Activated T-helper 1 cell treated with Interleukin-2 at 50 U/mL for 16 hours (primary cell): ENCODE measurements at places on chromosomes 6 and 20.

DNA sequence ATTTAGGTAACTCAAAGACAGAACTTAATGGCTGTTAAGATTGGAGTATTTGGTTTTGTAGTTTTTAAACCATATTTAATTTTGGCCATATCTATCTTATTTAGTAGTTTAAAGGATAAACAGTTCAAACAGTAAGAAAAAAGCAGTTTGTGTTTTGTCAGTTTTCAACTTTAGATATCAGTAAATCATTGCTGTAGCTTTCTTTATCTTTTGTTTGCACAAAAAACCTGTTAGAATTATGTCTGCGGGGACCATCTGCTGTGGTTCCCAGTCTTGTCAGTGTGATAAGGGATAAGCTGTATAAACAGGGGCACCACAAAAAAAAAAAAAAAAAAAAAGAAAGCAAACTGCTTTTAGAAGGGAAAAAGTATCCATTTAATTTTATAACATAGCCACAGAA lies 40.9 kb downstream of the CDKAL1 start:
- DNase-seq = no peak

DNA sequence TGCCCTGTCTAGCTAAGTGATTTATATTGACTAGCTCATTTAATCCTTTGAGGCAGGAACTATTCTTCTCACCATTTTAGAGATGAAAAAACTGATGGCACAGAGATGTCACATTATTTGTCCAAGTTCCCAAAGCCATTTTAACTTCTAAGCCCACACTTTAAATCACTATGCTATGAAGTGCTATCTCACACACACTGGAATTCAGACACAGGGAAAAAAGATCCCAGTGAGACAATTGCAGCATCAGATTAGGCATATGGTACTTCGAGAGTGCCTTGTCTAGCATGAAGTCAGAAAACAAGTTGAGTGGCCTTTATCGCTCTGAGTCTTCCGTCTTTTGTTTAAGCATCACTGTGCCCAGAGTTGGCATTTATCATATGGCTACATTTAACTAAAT lies 54.1 kb upstream of the PDE7B start:
- DNase-seq = no peak

DNA sequence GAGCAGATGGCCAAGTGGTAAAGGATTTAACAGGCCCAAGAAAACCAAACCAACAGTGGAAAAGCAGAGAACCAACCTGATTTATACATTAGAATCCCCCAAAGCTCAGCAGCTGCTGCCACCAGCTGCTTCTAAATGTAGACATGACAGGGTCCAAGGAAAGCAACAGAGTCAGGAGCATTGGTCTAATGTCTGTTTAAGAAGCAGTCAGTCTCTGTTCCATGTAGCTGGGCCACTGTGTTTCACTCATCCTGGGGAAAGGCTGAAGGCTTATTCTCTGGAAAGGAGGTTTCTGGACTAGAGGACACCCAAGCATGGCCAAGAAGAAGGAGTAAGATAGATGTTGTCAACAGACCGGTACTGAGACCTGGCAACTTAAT lies 75.4 kb downstream of the TMEM244 start:
- no peak for DNase-seq

DNA sequence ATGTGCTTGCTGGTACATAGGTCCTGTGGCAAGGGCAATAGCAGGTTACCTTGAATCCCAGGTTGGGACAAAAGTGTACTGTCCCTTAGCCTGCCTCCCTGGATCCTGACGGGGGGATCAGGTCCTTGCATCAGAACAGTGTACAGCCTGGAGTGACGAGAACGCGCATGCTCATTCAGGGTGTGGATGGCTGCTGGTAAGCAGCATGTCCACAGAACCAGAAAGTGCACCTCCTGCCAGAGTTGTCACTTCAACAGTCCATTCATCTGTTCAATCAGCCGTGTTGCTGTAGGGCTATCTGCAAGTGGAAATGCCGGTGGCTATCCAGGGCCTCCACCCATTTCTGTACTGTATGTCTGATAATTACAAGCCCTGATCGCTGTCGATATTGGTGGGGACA lies 236.3 kb upstream of the SOX4 start:
- DNase-seq = no peak

- no peak for DNase-seq
Observed at GRCh38 chr6:55669028-55669427, 90.0 kb upstream of the HMGCLL1 start.
